ENCODE measurements at places on chromosomes 4 and X.

- peak; percentile 19 for DNase-seq
Observed at GRCh38 chrX:129984111-129984958, 1.9 kb downstream of the BCORL1 start.

GRCh38 chr4:176287546-176287945, 18.5 kb upstream of the ASB5 start:
- DNase-seq = no peak

- DNase-seq = no peak
Observed at GRCh38 chr4:1105662-1106061, 7.7 kb downstream of the RNF212 start.

GRCh38 chr4:153573881-153574802, 108.0 kb downstream of the TMEM131L start:
- DNase-seq = peak; percentile 28

GRCh38 chr4:99614491-99614890, 39.9 kb downstream of the MTTP start:
- no peak for DNase-seq

- no peak for DNase-seq
Observed at GRCh38 chrX:15761564-15762191, 23.6 kb downstream of the CA5B start.

GRCh38 chr4:106893395-106893881, 142.7 kb downstream of the DKK2 start:
- no peak for DNase-seq

DNA sequence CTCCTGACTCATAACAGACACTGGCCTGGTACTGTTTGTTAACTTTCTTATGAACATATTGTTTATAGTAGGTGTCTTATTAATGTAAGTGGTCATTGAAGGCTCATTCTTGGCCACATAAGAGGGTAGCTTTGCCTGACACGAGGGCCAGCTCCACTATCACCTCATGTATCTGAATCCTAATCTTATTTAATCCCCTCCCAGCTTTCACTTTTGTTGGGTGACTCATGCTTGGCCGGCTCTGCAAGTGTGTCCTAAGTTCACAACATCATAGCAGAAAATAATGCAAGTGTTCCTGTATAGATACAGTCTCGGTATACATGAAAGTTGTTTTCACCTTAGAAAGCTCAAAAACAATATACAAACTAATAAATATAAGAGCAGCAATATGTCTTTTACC, 283.8 kb downstream of the IQCM start:
- no peak for DNase-seq

DNA sequence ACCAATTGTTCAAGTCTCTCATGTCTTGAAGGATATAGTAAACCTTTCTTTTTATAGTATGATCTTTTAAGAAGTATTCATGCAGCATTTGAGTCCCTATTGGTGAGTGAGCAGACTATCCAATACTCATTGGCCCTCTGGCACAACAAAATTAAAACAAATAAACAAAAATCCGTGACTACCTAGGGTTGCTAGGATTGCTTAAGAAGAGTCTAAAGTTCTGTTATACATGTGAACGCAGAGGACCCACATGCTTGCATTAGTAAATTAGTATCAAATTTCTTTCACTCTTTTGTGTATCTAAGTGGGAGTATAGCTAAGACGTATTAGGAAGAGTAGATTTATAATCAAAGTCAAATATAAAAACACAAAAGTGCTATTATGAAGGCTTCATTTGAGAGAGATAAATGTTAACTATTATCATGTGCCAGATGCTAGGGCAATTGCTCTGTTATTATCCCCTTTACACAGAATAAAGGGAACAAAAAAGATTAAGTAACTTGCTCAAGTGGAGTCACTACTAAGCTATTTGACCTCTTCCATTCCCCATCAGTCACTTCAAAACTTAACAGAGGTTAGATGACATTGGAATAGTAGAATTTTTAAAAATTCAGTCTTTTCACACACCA, 29.2 kb upstream of the LARP1B start:
- no peak for DNase-seq

DNA sequence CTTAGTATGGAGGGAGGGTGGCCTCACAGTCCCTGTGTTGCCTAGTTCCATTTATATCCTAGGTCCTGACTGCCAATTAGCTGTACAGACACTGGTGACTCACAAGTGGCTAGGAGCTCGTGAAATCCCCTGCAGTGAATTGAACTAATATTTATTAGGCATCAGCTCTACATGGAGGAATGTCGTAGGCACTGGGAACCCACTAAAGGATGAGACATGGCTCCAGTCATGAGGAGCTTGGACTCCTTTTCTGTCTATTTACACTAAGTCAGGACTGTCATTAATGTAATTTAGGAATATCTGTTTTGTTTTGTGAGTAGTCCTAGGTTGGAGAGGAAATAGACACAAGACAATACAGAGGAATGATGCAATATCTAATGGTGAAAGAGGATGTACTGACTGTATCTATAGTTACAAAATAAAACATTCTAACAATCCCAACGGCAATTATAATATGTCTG, 67.7 kb downstream of the MID1IP1 start:
- no peak for DNase-seq

DNA sequence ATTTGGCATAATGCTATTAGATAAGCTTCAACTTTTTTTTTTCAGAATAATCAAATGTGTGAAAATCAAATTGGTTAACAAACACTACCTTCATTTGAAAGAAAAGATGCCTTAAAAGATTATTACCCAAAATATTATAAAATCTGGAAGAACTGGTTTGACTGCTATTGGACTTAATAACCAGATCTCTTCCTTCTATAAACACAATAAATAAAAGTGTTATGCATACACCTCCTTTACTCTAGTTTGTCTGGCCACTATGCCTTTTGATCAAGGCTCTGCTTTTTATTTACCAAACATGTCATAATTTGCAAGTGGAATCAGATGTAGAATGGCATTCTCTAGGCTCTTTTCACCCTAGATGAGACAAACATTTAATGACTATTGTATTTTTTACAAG, 897.3 kb upstream of the EPHA5 start:
- DNase-seq = no peak

Data from activated T-helper 1 cell treated with anti-CD3 and anti-CD28 coated beads, Interleukin-12 subunit alpha, Interleukin-12 subunit beta, Interleukin-2, Interleukin-4 antibody, amounts not matched to agents 30 ng/mL and 10 ng/mL and 1 ng/mL, durations not matched to agents 14 hours and 24 hours and 36 hours (primary cell).